ENCODE measurements at places on chromosomes 6 and 20.

- DNase-seq = no peak
Measured at GRCh38 chr6:139173822-139174221, 38.9 kb downstream of the HECA start.

GRCh38 chr20:39716796-39717341 lies 754.7 kb downstream of the DHX35 start:
- no peak for DNase-seq

DNA sequence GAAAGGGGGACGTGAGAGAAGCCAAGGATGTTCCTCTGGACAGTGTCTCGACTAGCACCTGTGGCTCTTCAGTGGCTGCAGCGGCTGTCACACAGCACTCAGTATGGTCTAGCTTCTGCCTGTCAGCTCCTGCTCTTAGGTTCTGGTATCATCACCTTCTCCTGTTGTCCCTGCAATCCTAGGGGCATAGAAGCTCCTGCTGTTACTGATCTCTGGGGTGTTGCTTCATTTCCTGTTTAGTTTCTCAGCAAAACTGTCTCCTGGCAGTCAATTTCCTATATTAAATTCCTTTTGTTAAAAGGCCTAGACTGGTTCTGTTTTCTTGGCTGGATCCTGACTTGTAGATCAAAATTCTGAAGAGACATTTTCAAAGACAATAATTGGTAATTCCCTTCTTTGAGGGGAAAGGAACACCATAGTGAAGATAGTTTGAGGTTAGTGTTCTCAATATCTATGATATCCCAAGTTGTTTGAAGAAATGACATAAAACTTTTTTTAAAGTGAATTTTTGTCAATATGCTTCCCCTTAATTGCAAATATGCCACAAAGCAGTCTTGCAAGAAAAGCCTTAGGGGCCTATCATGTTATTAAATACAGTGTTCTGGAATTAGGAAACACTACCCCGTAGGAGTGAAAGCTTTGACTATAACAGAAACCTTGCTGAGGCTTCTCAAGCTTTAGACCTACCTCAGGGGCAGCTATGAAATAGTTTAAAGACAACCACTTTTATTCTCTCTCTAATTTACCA lies 148.5 kb downstream of the KIF6 start:
- no peak for DNase-seq

DNA sequence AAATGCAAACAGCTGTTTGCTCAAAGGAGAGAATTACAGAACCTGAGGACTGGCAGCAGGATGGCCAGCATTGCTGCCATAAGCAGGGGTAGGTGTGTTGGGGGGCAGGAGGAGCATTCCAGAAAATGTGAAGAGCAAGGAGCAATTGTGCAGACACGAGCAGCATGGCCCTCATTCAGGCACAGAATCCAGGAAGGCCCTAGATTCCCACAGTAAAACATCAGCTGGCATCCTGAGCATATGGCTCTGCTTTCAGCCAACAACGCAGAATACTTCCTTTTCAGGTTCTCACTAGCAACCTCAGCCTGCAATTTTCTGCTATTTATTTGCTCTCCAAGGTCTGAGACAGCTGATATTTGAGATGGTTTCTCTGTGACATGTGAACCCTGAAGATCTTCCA lies 243.4 kb upstream of the POU3F2 start:
- no peak for DNase-seq

DNA sequence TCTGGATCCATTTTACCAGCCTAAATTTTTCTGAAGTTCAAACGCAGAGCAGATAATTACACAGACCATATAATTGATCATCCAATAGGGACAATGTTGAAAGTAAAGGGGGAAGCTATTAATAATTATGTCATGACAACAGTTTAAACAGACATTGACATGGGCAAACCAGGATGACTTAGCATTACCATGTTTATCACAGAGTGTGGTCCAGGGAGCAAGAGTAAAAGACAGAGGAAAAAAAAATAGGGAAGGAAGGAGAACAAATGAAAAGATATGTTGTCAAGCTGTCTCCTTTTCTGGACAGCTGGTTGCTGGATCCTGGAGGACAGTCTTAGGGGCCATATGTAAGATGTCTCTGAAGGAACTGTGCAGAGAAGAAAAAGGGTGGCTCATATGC lies 69.4 kb upstream of the FBXL4 start:
- DNase-seq = no peak

DNA sequence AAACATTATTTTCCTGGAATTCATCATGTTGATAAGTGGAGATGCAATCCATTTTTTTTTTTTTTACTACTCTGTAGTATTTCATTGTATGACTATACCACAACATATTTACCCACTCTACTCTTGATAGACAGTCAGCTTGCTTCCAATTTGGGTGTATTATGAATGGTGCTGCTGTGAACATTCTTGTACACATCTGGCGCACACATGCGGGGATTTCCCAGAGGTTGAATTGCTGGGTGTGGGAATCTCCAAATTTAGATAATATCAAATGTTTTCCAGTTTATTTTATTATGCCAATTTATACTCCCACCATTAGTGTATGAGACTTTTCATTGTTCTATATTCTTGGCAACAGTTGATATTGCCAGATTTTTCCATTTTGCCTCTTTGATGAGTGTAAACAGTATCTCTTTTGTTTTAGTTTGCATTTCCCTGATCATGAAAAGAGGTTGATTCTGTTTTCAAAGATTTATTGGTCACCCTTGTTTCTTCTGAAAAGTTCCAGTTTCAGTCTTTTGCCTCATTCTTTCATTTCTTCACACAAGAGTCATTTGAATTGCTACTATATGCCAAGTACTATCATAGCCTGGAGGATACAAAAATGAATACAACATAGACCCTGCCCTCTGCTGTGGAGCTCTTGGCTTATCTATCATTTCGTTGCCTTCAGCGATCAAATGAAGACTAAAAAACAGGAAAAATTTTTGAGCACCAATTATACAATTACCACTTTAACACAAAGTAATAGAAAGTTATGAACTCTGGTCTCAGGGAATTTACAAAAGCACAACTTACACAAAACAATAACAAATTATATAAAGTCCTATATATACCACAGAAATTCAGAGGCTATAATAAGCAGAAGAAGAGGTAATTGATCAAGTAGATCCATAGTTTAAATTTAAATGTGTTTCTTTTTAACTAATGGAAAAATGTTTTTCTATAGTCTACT lies 17.1 kb upstream of the NCOA7 start:
- DNase-seq = no peak

DNA sequence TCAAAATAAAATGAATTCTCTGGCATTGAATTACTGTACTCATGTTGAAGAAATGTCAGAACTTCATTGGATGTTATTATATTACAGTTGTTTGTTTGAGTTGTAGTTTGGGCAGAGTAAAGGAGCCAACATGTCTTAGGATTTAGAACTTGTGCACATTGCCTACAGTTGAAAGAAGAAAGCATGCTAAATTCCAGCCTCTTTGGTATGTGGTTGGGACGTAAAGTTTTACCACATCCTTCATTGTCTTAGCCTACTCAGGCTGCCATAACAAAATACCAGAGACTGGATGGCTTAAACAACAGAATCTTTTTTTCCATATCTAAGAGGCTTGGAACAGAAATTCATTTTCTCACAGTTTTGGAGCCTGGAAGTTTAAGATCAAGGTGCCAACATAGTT lies 42.4 kb downstream of the HFE start:
- no peak for DNase-seq

DNA sequence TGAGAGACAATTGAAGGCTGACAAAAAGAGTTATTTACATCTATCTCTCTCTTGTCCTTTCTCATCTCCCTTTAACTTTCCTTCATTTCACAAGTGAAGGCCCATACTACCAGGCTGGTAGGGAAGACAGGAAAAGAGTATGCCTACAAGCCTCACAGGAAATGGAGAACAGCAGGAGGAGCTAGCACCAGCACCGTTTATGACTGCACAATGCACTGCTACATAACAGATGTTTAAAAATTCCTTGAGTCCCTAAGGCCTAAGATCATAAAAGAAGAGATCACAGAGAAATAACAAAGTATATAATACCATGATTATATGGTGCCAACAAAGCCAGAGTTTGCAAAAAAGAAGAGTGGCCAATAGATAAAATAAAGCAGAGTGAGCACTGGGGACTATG lies 194.8 kb downstream of the UNC5CL start:
- DNase-seq = no peak

GRCh38 chr6:103819509-103819908 lies 1040.2 kb downstream of the HACE1 start:
- no peak for DNase-seq

DNA sequence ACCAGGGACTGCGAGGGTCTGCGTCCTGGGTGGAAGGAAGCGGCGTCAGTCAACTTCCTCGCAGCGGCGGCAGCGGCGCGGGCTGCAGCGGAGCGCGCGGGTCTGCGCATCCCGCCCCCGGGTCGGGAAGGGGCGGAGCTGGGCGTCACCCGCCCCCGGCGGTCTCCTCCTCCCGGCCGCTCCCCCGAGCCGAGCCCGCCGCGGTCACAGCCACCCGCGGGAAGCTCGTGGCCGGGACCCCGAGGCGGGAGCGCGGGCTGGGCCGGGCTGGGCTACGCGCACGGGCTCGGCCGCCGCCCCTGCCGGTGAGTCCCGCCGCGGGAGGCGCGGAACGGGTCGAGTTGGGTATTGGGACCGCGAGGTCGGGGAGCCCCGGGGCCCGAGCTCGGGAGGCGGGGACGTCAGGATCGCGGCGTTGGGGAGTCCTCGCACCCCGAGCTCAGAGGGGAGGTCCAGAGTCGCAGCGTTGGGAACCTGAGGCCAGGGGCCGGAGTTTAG lies at the start of gene PAQR8:
Gene PAQR8, plus strand, starts transcription at position 207 of the 498 bp plus-strand sequence. CDS start 41,063 bp downstream, outside the sequence.
- peak; percentile 77 for DNase-seq

GRCh38 chr6:136921381-136921935 lies 643 bp upstream of the SLC35D3 start:
- no peak for DNase-seq

DNA sequence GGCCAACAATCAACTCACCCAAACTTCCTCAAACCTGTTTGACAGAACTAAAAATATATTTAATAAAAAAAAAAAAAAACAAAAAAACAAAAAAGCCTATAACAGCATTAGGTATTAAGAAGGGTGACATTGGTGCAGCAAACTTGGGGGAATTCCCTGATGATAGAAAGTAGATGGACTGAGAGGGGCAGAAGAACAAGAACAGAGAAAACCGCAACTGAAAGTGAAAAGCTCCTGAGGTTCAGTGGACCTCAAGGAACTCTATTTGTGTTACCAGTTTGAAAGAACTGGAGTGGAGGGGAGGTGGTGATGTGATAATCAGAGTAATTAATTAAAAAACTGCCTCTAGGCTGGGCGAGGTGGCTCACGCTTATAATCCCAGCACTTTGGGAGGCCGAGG lies 53.8 kb downstream of the MACROD2 start:
- DNase-seq = no peak

DNA sequence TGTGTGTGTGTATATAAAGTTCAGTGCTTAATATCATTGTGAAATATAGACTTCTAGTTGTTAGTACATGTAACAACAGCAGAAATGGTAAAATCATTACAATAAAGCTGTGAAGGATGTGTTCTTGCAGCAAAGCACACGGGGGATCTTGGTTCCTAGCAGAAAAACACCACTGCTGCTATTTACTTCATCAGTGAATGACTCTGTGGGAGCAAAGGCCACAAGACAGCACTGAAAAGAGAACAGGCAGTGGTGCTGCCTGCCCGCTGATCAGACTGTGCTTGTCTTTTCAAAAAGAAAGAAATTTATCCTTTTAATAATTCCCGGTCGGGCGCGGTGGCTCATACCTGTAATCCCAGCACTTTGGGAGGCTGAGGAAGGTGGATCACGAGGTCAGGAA lies 689.9 kb upstream of the CITED2 start:
- no peak for DNase-seq

DNA sequence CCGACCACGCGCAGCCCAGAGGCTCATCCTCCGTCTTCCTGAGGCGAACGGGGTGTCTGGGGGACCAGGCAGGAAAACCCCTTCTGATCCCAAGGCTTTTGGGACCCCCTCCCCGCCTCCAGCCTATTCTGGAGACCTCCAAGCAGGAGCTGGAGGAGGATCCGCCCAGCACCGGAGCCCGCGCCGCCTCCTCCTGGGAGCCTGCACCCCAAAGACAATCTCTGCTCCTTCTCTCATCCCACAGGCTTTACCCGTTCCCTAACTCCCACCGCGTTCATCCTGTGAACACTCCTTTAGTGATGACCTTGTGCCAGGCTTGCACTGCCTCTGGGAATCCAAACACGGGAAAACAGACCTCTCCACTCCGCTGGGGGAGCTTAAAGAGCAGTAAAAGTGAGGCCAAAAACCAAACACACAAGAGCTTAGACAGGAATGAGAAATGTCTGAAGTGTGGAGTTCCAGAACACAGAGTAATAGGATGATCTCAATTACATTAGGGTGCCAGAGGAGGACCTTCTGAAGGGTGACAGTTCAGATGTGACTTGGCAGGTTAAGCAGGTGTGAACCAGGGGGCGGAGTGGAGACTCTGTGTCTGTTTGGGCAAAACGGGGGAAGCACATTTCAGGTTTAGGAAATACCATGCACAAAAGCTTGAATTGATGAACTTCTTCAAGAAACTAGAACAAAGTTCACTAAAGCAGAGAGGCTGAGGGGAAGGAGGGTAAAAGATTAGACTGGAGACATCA lies 7.6 kb downstream of the HLA-DRB5 start:
- no peak for DNase-seq

- DNase-seq = no peak
Measured at GRCh38 chr6:39196673-39197091, 32.6 kb downstream of the KCNK5 start.

DNA sequence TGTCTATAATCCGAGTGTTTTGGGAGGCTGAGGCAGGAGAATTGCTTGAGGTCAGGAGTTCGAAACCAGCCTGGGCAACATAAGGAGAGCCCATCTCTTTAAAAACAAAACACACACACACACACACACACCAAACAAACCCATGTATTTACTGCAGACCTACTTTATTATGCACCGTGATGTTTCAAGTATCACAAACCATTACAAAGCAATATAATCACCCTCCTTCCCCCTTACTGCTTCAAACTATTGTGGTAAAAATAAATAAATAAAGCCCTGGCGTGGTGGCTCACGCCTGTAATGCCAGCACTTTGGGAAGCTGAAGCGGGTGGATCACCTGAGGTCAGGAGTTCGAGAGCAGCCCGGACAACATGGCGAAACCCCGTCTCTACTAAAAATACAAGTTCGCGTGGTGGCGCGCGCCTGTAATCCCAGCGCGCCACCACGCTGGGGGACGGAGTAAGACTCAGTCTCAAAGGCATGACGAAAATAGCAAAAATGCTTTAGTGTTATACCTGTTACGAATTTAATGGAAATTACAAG lies 1.5 kb downstream of the TBCC start:
- no peak for DNase-seq

All from activated T-helper 1 cell treated with Interleukin-2 at 50 U/mL for 16 hours (primary cell).